HFFc6 (cell line): ENCODE measurements at places on chromosomes 6 and 20. TPM values are rescaled to one million over a fixed set of nuclear protein-coding genes. Genes with fewer than 3 reads are reported as not detected.

The NOX3 gene
- total RNA-seq, result not detected in 3 replicates

DNA sequence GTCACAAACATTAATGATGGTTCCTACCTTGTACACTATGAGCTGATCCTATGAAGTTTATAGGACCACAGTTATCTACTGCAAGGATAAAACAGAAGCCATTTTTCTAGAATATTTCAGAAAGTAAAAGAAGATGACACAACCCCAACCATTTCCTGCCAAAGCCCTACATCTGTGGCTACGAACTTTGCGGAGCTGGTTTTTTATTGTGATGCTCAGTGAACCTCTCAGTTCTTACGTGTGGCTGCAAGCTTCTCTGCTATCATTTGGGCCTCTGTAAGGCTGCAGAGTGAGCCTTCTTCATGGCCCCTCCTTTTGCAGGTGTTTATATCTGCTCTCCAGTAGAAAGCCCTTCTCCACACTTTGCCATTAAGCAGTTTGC lies 17.8 kb upstream of the TAGAP start:
- H3K4me1 ChIP-seq, result no peaks in the 10 kb centered on the region
- no peak for DNase-seq
- no peaks in the 10 kb centered on the region for H3K36me3 ChIP-seq

DNA sequence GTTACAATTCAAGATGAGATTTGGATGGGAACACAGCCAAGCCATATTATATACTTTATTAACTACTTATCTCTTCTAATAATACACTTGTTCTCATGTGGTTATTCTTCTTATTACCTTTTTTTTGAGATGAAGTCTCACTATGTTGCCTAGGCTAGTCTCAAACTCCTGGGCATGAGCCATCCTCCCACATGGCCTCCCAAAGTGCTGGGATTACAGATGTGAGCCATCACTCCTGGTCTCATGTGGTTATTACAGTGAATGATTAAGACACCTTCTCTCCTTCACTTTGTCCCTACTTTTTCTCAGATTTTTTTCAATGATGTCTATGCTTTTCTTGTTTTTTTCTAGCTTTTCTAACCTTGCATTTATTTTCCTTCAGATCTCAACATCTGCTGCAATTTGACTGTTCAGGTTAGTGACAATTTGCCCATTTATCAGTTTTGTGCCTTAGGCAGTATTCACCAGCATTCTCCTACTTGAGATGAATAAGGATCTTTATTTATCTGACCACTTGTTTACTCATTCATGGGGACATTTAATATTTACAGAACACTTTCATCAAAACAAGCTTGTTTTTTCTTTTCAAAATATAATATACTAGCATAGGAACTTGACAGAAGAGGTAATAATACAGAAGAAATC lies 105.7 kb downstream of the SLC16A10 start:
- no peaks in the 10 kb centered on the region for H3K4me1 ChIP-seq
- no peak for DNase-seq
- H3K4me3 ChIP-seq, result no peak overlapping the region
- H3K27me3 ChIP-seq, result peaks cover 5% of the 10 kb centered on the region
- H3K27ac ChIP-seq, result no peak overlapping the region
- H3K36me3 ChIP-seq, result no peaks in the 10 kb centered on the region

DNA sequence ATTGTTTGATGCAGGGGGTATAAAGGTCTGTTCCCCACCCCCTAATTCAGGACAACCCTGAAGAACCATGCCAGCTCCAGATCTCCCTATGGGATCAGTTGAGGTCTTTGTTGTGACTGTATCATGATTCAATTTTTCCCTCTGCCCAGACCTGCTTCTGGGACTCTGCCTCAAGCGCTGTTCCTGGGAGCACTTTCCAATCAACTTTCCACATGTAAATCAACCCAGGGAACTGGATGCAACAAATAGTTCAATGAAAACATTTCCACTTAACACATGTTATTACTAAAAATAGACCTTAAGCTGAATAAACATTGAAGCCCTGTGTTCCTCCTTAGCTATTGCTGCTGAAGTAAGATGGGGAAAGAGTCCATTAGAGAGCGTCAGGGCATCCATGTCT lies 139.5 kb downstream of the C6orf58 start:
- no peaks in the 10 kb centered on the region for H3K4me1 ChIP-seq
- H3K4me3 ChIP-seq, result no peak overlapping the region
- H3K36me3 ChIP-seq, result no peaks in the 10 kb centered on the region

The LIME1 gene
- total RNA-seq, result 4.3 to 5.9 TPM (median 4.5 TPM) in 3 replicates

- H3K36me3 ChIP-seq, result peaks cover 21% of the 10 kb centered on the region
- peaks cover 42% of the 10 kb centered on the region for H3K4me1 ChIP-seq
- H3K4me3 ChIP-seq, result peak overlapping the region; percentile 95
- no peaks in the 10 kb centered on the region for H3K27me3 ChIP-seq
- no peak for DNase-seq
Measured at GRCh38 chr6:109381061-109381746, 1.1 kb downstream of the CD164 start.

DNA sequence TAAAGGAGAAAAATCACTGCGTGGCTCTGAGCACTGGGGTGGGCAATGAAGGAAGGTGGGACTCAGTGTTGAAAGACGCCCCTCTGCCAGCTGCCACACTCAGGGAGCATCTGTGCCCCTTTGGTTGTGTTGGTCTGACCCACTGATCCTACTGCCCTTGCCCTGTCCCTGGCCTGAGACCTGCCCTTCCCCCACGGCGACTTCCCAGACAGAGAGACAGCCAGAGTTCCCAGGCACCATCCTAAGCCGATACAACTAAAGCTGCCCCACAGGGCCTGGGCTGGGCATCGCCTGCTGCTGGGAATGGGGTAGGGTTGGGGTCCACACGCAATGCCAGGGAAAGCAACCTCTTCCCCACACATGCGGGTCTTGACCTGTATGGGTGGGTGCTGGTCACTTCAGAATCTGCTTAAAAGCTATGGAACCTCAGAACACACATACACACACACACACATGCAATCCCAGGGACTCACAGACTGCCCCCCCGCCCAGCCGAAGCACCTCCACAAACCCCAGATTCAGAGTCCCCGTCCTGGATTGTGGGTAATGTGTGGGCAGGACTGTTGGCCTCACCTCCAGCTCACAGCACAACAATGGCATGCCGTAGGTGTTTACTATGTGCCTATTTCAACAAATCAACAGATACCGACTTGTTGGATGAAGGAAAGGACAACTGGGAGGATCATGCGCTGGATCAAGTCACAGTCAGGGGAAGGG lies 10.9 kb upstream of the SPDEF start:
- H3K27me3 ChIP-seq, result peaks cover 6% of the 10 kb centered on the region; the same call in 1 of the 2 replicates
- H3K4me1 ChIP-seq, result no peaks in the 10 kb centered on the region
- H3K36me3 ChIP-seq, result no peaks in the 10 kb centered on the region
- H3K4me3 ChIP-seq, result no peak overlapping the region

The SESN1 gene
- total RNA-seq, result 14.1 to 17.5 TPM (median 14.3 TPM) in 3 replicates

The PRDM13 gene
- not detected in 2 replicates for total RNA-seq

The SLC22A1 gene
- total RNA-seq, result 0.21 to 1.1 TPM (median 0.33 TPM) in 3 replicates

GRCh38 chr20:1171461-1172093 lies 13.2 kb downstream of the TMEM74B start:
- peaks cover 54% of the 10 kb centered on the region for H3K36me3 ChIP-seq
- H3K27ac ChIP-seq, result no peak overlapping the region
- H3K4me1 ChIP-seq, result no peaks in the 10 kb centered on the region

DNA sequence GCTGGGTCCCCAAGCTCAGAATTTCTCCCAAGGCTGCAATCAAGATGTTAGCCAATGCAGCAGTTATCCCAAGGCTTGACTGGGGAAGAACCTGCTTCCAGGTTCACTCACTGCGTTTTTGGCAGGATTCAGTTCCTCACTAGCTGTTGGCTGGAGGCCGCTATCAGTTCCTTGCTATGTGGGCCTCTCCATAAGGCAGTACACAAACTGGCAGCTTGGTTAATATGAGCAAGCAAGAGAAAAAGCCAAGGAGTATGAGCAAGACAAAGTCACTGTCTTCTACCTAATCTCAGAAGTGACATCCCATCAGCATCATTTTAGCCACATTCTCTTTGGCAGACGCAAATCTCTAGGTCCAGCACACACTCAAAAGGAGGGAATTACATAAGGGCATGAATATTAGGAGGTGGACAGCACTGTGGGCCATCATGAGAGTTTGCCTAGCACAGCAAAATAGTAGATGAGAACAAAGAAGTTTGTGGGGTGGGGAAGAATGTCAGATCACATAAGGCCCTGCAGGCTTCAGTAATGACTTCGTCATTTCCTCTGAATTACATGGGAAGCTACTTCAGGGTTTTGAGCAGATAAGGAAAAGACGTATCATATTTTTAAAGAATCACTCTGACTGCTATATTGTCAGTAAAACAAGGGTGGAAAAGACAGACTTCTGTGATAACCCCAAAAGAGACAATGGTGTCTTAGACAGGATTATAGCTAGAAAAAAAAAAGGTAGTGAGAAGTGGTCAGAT lies 25.5 kb downstream of the LMBRD1 start:
- H3K36me3 ChIP-seq, result no peaks in the 10 kb centered on the region
- no peak for DNase-seq
- no peak overlapping the region for H3K27ac ChIP-seq
- H3K27me3 ChIP-seq, result no peaks in the 10 kb centered on the region

The TRIM39 gene
- total RNA-seq, result 8.7 to 13.0 TPM (median 11.1 TPM) in 3 replicates

The GABBR1 gene
- total RNA-seq, result 14.5 to 17.9 TPM (median 15.0 TPM) in 3 replicates

The ELOVL2 gene
- total RNA-seq, result 0.09 TPM in 1 of 2 replicates, not detected in the other

DNA sequence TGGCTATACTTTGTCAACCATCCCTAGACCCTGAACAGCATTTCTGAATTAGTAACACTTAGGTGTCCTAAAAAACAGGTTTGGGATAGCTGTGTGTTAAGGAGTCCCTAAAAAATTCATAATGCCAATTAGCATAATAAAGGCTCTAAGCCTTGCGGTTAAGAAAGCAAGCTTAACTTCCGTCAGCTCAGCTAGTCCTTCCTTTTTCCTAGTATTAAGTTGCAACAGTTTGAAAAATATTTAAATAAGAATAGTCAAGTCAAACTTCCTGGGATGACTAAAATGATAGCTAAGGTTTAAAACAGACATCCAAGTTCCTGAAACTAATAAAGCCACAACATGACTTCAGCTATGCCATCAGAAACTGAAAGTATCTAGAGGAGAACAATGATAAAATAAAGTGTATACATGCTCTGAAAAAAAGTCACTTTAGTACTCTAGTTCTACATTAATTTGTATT lies 3.5 kb downstream of the AKIRIN2 start:
- H3K36me3 ChIP-seq, result peaks cover 26% of the 10 kb centered on the region
- H3K27ac ChIP-seq, result peak overlapping the region; percentile 70
- H3K4me3 ChIP-seq, result peak overlapping the region; percentile 100
- no peak for DNase-seq
- peaks cover 53% of the 10 kb centered on the region for H3K4me1 ChIP-seq
- H3K27me3 ChIP-seq, result peaks cover 2% of the 10 kb centered on the region; the same call in 1 of the 2 replicates

- H3K36me3 ChIP-seq, result 0 out of 2 replicates have a peak, but pooled peaks cover 4% of the 10 kb centered on the region
- no peak overlapping the region for H3K27ac ChIP-seq
- H3K4me3 ChIP-seq, result no peak overlapping the region
- H3K4me1 ChIP-seq, result no peaks in the 10 kb centered on the region
- no peak for DNase-seq
Measured at GRCh38 chr6:165835410-165835851, 172.4 kb upstream of the PDE10A start.

DNA sequence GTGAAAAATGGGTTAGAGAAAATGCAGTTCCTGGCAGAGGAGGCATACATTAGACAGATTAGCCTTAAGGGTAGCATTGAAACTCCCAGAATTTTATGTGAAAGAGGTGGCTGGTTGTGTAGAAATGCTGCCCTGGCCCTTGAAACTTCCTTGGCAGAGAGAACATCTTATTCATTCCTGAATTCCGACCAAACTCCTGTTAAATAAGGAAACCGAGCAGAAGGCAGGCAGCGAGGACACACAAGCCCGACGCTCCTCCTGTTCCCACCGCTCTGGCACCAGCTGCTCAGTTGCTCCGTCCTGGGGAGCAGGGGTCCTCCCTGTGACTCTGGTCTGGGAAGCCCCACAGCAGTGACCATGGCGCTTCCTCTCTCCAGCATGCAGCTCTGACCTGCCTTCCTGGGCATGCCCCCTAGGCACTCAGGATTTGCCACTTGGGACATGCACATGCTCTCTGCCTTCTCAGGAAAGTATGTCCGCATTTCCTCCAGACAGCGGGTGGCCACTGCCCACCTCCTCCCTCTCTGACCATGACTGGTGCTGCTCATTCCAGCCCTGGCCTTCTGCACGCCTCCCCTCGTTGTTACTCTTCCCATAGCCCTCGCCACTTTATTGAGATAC lies 35.2 kb upstream of the CLDN20 start:
- peak overlapping the region; percentile 52 for H3K4me3 ChIP-seq
- peak overlapping the region; percentile 72 for H3K27ac ChIP-seq
- DNase-seq, result peak; percentile 26
- H3K36me3 ChIP-seq, result peaks cover 18% of the 10 kb centered on the region
- H3K4me1 ChIP-seq, result peaks cover 32% of the 10 kb centered on the region

DNA sequence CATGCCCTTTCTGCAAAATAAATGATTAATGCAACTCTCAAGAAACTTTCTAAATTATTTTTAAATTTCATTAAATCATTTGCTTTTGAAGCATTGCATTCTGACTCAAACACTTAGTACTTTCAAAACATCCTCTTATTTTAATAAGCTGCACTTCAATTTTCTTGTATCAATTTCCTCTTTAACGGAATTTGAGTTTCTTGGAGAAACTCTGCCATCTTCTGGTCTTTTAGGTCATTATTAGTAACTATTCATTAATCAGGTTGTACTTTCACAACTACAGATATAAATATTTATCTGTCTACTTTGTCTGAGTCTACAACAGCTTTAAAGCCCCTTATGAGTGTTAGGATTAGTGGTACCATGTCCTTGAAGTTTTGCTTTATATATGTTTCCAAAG lies 30.2 kb downstream of the TMX4 start:
- no peaks in the 10 kb centered on the region for H3K27me3 ChIP-seq
- H3K4me1 ChIP-seq, result no peaks in the 10 kb centered on the region
- H3K4me3 ChIP-seq, result no peak overlapping the region
- DNase-seq, result no peak

The INSM1 gene
- not detected in 3 replicates for total RNA-seq

DNA sequence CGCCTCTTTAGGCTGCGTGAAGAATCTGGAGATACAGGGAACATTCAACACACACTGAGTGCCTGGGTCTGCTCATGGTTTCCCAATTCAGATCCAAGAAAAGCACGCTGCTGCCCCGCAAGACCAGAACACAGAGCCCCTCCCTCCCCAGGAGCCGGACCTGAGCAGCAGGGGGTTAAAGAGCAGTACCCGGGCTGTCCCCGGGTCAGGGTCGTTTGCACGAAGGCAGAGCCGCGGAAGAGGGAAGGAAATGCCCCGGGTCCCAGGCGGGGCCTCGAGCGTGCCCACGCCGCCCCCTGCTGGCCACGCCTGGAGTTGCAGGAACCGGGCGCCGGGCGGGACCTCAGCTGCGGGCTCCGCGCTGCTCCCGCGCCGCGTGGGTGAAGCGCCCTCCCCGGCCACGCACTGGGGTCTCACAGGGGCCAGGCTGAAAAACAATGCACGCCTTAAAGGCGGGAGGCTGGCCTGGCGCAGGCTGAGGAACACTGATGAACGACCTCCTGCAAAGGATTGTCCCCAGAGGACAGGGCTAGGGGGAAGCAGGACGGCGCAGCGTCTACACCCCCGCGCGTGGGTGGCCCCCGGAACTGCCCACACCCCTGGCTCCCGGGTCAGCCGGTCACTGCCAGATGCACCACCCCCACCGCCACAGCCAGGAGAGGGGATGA lies 48.9 kb downstream of the ANKRD60 start:
- H3K4me3 ChIP-seq, result peak overlapping the region; percentile 76
- peaks cover 4% of the 10 kb centered on the region for H3K36me3 ChIP-seq
- no peak overlapping the region for H3K27ac ChIP-seq
- H3K4me1 ChIP-seq, result peaks cover 14% of the 10 kb centered on the region
- peaks cover 17% of the 10 kb centered on the region for H3K27me3 ChIP-seq

- no peak for DNase-seq
- H3K27me3 ChIP-seq, result no peaks in the 10 kb centered on the region
- no peak overlapping the region for H3K4me3 ChIP-seq
- H3K36me3 ChIP-seq, result no peaks in the 10 kb centered on the region
Measured at GRCh38 chr6:19325335-19325789, 511.8 kb upstream of the ID4 start.
